ENCODE measurements at places on chromosomes 13 and 19. TPM values are rescaled to one million over a fixed set of nuclear protein-coding genes. Genes with fewer than 3 reads are reported as not detected.

The COX6B2 gene
- total RNA-seq, result 1.3 TPM

The SLC46A3 gene
- 7.1 TPM for total RNA-seq

DNA sequence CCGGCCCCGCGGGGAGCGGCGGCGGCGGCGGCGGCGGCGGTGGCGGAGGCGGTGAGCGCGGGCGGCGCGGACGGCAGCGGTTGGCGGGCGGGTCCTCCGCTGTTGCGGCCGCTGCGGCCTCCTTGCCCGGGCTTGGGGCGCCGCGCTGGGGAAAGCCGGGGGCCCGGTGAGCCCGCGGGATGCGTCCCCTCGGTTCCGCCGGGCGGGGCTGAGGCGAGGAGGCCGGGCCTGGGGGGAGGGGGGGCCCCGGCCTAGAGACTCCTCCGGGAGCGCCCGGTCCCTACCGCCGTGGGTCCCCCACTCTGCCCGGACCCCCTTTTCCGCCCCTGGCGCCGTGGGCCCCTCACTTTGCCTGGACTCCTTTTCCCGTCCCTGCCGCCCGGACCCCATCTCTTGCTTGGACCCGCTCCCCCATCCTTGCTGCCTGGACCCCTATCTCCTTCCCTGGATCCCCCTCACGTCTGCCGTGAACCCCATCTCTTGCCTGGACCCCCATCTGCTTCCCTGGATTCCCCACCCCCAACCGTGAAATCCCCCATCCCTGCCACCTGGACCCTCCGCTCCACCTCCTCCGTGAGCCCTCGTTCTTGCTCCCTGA lies 28.6 kb upstream of the NDUFS7 start:
- DNase-seq, result no peak

- DNase-seq, result no peak
These were observed 3.5 kb upstream of the EPHX3 start for GRCh38 chr19:15235781-15236180.

DNA sequence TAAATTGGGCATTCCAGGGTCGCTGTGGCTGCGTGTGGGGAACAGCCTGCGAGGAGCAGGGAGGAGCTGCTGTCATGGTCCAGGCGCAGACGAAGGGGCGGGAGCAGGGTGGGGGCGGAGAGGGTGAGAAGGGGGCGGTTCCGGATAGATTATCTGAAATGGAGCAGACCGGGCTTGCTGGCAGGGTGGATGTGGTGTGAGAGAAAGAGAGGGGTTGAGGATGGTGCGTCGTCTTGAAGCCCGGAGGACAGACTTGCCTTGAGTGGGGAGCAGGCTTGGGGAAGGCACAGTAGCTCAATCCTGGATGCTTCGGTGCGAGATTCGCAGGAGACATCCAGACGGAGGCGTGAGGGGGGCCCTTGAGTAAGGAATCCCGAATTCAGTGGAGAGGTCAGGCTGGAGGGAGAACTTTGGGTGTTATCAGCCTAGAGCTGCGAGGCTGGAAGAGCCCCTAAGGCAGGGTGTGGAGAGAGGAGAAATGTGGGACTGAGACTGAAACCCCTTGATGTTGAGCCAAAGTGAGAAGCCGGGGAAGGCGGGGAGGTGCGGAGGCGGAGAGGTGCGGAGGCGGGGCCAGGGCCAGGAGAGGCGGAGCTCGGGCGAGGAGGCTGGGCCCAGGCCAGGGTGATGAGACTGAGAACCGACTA lies 40.6 kb downstream of the DPF1 start:
- no peak for DNase-seq

The ZNF429 gene
- 8.4 TPM for total RNA-seq

DNA sequence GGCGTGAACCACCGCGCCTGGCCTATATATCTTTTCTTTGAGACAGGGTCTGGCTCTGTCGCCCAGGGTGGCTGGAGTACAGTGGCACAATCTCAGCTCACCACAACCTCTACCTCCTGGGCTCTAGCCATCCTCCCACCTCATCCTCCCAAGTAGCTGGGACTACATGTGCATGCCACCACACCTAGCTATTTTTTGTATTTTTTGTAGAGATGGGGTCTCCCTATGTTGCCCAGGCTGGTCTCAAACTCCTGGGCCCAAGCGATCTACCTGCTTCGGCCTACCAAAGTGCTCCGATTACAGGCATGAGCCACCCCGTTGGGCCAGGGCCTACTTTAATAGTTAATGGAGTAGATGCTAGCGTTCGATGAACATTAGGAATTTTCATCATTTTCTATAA lies 3.4 kb downstream of the TNPO2 start:
- DNase-seq, result no peak

The SPRED3 gene
- total RNA-seq, result 6.5 TPM

DNA sequence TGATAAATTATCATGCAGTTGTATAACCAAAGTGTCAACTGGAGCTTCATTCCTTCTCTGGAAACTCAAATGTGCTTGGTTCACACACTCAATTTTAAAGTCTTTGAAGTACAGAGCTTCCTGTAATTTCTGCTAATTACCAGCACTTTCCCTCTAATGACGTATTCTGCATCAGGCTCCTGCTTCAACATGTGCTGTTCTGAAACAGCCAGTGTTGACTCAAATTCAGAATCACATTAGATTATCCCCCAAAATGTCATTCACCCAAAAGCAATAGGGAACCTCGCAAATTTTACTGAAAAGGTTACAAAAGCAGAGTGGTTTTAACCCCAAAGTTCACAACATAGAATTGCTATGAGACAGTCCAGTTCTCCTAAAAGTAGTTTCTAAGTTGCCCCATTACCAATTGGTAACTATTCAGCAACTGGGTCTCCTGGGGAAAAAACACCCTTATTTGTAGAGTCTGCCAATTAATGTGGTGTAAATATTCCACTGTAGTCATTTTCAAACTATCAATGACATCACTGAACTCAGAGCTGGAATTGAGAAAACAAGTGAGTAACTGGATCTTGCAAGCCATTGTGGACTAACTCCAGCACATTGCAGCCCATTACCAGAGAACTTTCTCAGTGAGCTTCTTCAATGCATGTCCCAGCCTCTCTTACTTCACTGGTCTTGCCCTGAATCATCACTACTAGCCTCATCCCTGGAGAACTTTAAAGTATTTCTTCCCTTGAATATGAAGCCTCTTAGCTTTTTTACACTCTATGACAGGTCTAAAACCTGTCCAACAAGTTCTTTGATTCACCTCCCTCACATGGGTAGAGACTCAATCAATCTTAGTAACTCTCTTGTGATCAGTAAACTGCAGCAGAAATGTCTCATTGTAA lies 955.4 kb downstream of the EFNB2 start:
- no peak for DNase-seq

DNA sequence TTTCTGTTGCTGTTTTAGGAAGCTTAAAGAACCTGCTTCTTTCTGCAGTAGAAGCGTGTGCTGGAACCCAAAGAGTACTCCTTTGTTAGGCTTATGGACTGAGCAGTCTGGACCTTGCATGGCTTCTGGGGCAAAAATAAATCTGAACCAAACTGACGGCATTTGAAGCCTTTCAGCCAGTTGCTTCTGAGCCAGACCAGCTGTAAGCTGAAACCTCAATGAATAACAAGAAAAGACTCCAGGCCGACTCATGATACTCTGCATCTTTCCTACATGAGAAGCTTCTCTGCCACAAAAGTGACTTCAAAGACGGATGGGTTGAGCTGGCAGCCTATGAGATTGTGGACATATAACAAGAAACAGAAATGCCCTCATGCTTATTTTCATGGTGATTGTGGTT lies 103.1 kb downstream of the TNFRSF19 start:
- DNase-seq, result no peak

The TBXA2R gene
- total RNA-seq, result 49.6 TPM

- no peak for DNase-seq
These were observed 26.2 kb upstream of the WDFY2 start for GRCh38 chr13:51557875-51558612.

The KASH5 gene
- total RNA-seq, result not detected

The INAFM1 gene
- total RNA-seq, result 38.6 TPM

The LILRB5 gene
- total RNA-seq, result 22.5 TPM

- DNase-seq, result no peak
These were observed 62.3 kb downstream of the COL4A2 start for GRCh38 chr13:110369400-110369799.

- DNase-seq, result no peak
These were observed 14.1 kb upstream of the METTL21C start for GRCh38 chr13:102708991-102709390.

- peak; percentile 78 for DNase-seq
These were observed 79.1 kb downstream of the ATP11A start for GRCh38 chr13:112768795-112769481.

- DNase-seq, result no peak
These were observed 5.7 kb downstream of the ANKRD27 start for GRCh38 chr19:32669310-32669709.

GRCh38 chr19:4038057-4038456 lies 28.6 kb downstream of the ZBTB7A start:
- no peak for DNase-seq

DNA sequence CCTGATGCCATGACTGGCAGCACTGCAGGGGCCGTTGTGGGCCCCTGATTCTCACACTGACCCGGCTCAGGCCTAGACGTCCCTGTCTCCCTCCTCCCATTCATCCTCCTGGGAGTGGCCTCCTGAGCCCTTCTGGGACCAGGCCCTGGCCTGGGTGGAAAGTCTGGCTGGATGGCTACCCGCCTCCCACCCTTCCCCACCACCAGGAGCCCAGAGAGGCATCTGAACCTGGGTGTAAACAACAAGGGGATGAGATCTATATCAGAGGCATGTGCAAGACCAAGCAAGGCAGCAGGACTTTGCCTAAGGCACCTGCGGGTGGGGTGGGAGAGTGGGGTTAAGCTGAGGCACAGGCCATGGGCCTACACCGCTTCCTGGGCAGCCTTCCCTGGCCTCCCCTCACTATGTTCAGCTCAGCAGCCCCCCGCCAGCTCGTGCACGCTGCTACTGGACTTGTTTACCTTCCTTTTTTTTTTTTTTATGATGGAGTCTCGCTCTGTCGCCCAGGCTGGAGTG lies 22.0 kb upstream of the ASPDH start:
- no peak for DNase-seq

DNA sequence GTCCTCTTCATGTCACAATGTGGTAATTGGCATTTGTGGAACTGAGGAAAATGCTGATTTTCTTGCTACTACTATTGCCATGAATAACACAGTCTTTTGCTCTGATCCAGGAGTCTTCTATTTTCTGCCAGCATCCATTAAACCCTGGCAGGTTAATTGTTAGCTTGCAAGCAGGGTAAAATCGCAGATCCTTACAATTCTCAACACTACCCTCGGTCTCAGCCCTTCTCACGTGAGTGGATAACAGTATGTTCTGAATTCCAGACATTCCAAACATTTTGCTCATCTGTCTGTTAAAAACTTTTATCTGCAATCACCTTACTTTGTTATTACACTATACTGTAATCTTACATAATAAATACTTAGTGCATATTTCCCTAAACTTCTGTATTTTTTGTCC lies 251.3 kb upstream of the ATXN8OS start:
- no peak for DNase-seq

- DNase-seq, result no peak
These were observed 111.8 kb upstream of the EDNRB start for GRCh38 chr13:78030341-78030896.

The SIGLEC12 gene
- 1.00 TPM for total RNA-seq

- no peak for DNase-seq
These were observed 129.8 kb downstream of the DLEU7 start for GRCh38 chr13:50713523-50714248.

GRCh38 chr19:35389192-35389861 lies 18.5 kb downstream of the GPR42 start:
- DNase-seq, result no peak

All from posterior vena cava (tissue), 2 donors.